Neuronal stem cell (in vitro differentiated cells): ENCODE measurements at places on chromosomes 6 and 20.

DNA sequence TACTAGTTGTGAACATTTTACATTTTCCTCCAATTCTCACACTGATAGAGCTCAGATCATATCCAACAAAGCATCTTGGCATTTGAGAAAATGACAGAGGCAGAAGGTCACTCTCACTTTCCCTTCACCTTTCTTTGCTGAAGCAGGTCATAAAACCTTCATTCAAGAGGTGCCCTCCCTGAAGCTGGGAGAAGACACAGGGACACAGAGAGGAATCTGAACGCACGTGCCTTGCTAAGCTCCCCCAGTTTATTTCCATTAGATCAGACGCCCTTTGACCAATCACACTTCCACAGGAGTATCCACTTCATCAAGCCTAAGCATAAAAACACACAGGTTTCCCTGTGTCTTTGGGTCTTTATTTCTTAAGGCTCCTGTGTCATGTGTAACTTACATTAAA is 9.2 kb upstream of the MBOAT1 start:
- DNase-seq: no peak

DNA sequence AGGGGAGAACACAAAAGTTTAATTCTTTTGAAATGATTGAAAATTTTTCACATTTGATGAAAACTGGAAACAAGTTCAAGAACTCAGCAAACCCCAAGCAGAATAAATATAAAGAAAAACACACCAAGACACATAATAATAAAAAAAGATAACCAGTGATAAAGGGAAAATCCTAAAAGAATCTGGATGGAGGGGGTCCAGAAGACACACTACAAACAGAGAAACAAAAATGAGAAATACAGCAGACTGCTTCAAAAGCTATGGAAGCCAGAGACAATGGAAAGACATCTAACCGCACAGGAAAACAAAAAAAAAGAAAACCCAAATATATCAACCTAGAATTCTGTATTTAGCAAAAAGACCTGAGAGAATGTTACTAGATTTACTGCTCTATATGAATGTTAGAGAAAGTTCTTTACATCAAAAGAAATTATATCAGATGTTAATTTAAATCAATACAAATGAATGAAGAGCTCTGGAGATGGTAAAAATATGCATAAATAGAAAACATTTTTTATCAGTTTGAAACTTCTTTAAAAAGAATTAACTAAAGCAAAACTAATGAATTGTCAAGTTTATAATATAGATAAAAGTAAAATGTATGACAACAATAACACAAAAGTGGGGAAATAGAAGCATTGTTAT is 310.7 kb upstream of the PREP start:
- no peak for DNase-seq

GRCh38 chr20:33609504-33609903 is 52.6 kb upstream of the C20orf144 start:
- DNase-seq: no peak

DNA sequence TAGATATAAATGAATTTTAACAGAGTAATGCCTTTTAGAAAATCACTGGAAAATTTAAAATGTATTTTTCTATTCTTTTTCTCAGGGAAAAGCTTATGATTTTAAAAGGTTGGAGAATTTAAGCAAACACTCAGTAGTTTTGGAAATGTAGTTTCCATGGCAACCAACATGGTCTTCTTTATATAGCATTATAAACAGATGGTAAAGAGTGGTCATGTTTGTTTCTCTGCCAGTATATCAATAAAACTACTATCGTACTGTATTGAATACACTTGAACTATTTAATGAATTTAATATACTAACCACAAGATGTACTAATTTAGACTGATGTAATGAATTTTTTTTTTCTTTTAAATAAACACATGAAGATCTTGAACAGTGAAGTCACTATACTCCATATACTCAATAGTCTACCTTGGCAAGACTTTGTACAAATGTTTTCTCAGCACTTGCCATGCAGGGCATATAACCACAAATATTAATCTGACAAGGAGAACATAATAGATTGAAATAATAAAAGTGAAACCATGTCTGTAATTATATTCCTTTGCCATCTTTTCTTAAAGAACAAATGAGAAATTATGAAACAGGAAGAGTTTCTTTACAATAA is 105.5 kb downstream of the PDSS2 start:
- no peak for DNase-seq

- no peak for DNase-seq
These were observed 1.9 kb downstream of the APOM start for GRCh38 chr6:31657406-31658157.

DNA sequence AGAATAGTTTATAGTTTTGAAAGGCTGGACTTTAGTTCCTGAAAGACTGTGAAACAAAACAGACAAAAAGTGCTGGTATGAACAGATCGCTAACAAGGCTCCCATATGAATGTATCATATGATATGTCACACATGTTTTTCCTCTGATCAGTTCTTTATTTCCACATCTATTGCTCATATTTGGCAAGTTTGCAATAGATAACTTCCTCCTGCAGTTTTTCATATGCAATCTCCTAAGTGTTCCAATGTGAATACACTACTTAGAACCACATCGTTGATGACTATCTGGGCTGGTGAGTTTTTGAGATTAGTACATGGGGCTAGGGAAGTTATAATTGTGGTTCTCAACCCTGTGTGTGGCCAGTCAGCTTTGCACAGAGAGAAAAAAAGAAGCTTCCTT is 23.1 kb downstream of the CRYBG1 start:
- no peak for DNase-seq

GRCh38 chr6:46893648-46894047 is 28.1 kb downstream of the ADGRF5 start:
- no peak for DNase-seq

DNA sequence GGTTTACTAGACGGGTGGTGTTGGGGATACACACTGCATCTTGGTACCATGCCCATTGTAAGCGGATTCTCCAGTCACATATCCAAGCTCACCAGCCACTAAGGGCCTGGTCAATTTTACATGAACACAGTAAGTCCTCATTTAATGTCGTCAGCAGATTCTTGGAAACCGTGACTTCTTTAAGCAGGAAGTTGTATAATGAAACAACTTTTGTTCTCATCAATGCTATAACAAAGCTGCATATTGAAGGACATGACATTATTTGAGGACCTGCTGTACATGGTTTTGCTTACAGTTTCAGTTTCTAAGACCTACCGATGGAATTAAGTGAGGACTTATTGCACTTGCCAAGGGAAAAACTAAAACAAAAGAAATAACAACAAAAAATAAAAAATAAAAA is 295.6 kb downstream of the SYNE1 start:
- DNase-seq: no peak

GRCh38 chr6:43763812-43764522 is 6.0 kb upstream of the VEGFA start:
- DNase-seq: no peak

DNA sequence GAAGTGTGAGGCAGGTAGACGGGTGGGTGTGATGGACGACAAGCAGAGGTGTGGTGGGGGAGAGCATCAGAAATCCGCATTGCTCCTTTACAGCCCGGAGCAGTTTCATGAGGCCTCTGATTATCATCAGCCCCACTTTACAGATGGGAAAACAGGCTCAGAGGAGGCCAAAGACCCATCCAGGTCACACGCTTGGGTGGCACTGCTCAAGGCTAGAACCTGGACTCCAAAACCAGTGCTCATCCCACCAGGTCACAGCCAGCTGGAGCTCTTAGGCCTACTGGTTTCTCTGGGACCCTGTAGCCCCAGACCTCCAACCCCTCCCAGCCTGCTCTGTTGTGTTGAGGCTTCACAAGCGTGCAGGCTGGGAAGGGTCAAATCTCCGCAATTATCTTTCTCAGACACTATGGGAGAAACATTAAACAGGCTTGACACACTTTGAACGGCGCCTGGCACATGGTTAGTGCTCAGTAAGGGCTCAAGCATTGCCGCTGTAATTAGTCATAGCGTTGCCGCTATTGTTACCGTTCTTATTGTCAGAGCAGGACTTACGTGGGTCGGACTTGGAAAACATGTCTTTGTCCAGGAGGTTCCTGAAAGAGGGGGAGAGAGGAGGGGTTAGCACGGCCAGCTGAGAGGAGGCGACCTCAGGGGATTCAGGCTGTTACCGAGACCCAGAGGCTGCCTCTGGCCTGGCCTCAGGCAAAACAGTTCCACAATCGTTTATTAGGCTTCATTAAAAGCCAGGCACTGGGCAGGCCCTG is 16.6 kb downstream of the CPNE5 start:
- no peak for DNase-seq

DNA sequence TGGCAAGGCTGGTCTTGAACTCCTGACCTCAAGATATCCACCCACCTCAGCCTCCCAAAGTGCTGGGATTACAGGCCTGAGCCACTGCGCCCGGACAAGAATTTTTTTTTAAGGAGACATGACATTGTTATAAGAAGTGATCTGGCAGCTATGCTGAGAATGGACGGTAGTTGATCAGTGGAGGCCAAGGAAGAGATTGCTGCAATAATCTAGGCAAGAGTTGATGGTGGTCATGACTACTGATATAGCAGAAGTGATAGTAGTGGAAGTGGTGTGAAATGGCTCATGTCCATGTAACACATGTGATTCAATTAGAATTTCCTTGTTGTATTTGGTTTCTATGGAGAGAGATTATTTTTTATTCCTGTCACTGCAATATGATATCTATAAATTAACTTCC is 125.3 kb upstream of the CCN2 start:
- DNase-seq: no peak

GRCh38 chr6:112081569-112081968 is 5.7 kb downstream of the TUBE1 start:
- no peak for DNase-seq

DNA sequence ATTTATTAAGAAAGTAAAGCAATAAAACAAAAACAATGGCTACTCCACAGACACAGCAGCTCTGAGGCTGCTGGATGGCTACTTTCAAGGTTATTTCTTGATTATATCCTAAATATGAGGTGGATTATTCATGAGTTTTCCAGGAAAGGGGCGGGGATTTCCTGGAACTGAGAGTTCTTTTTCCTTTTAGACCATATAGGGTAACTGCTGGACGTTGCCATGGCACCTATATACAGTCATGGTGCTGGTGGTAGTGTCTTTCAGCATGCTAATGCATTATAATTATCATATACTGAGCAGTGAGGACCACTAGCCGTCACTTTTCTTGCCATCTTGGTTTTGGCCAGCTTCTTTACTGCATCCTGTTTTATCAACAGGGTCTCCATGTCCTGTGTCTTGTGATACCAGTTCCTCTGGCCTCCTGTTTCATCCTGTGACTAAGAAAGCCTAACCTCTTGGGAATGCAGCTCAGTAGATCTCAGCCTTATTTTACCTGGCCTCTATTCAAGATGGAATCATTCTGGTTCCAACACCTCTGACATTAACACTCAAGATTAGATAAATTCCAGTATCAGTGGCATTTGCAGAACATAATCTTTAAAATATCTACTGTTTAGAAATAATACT is 32.3 kb upstream of the TRDN start:
- DNase-seq: no peak

DNA sequence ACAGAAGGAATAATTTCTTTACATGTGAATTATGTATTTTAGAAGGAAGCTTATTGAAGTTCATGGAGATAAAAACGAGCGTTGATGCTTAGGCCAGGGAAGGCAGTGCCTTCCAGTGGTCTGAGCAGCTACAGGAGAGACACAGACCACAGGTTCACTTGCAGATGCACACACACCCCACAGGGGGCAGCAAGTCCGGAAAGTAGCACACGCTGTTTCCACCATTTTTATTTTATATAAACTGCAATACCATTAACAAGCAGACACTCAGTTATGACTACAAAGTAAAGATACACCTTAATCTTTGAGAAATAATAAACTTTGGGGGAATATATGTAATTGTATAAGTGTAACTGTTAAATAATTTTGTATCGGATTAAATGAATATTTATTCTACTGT is 13.5 kb upstream of the DACT2 start:
- DNase-seq: no peak

DNA sequence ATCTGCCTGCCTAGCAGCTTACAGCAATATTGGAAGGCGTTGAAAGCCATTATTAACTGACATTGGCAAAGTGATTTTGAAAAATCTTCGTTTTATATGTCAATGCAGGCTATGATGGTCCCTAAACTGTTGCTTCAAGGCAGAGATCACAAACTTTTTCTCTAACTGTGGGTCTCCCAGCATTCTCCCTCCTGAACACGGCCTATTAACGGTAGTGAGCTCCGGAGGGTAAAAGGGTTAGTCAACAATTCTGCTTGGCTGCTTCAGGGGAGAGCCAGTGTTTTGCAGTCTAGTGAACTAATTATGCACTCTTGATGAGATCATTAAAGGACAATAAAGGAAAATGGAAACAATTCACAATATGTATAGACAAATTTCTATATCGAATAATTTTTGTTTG is 261.8 kb upstream of the QKI start:
- DNase-seq: no peak

- no peak for DNase-seq
These were observed 391.4 kb upstream of the CITED2 start for GRCh38 chr6:139765825-139766285.

DNA sequence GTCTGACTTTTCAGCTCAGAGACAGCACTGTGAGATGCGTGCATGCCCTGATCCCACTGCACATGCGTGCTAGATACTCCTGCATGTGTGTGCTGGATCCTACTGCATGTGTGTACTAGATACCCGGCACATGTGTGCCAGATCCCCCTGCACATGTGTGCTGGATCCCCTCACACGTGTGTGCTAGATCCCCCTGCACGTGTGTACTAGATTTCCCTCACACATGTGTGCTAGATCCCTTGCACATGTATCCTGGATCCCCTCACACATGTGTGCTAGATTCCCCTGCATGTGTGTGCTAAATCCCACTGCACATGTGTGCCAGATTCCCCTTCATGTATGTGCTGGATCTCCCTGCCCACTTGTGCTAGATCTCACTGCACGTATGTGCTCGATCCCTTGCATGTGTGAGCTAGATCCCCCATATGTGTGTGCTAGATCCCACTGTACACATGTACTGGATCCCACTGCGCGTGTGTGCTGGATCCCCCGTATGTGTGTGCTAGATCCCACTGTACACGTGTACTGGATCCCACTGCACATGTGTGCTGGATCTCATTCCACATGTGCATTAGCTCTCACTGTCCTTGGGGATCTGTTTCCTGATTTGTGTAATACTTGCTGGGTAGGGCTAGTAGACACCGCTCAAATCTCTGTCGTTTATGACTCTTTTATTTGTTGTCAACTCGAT is 214.6 kb downstream of the SMOC2 start:
- no peak for DNase-seq

- DNase-seq: no peak
These were observed 34.3 kb downstream of the SIRPA start for GRCh38 chr20:1929460-1929859.

GRCh38 chr20:14597206-14597715 is 259.8 kb upstream of the FLRT3 start:
- DNase-seq: no peak

GRCh38 chr20:53346335-53346648 is 247.3 kb downstream of the ZNF217 start:
- no peak for DNase-seq

- DNase-seq: no peak
These were observed 27.7 kb upstream of the EDN1 start for GRCh38 chr6:12262236-12263061.
